ENCODE measurements at places on chromosomes 7 and 10. TPM values are rescaled to one million over a fixed set of nuclear protein-coding genes. Genes with fewer than 3 reads are reported as not detected.

MAGI2 gene
- 4.2 TPM for polyA plus RNA-seq

OR2A7 gene
- polyA plus RNA-seq, result 1.1 TPM

FRMD4A gene
- 35.1 TPM for polyA plus RNA-seq

ADAMTS14 gene
- polyA plus RNA-seq, result 24.6 TPM

ASAH2 gene
- polyA plus RNA-seq, result 0.23 TPM

RHOBTB1 gene
- 21.3 TPM for polyA plus RNA-seq

DNA sequence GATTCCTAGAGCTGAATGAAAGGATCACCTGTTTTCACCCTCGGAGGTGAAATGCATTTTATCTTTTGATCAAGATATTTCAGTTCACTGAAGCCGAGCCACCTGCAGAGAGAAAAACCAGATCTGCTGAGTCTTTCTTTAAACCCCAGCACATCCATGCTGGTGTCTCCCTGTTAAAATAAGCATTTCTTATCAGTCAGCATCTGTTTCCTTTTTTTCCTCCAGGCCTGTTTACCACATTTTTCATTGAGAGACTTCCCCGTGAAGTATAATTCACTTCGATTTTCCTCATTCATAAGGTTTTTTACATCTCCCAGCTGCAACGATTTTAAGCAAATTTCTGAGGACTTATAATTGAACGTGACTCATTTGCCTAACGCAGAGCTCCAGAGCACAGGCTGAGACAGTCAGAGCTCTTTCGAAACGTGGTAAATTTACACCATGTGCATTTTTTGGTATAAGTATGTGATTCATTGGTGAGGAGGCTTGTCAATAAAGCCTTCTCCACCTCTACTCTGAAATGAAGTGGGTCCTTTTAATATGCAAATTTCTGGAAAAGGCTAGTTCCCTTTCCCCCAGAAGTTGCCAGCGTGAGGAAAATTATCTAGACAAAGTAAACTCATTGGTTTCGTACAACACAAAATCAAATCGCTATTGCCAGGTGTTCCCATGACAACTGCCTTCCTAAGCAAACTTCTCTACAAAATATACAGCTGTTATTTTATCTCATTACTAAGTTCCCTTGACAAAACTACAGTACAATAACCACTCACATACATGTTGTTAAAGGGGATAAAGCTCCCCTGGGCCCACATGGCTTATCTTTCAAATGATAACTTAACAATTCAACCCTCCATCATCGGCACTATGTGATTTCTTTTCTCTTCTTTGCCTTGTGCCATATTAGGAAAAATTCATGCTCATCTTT lies 374.8 kb upstream of the AKR1E2 start:
- no peak for DNase-seq

- DNase-seq, result no peak
These were observed 6.5 kb downstream of the DIP2C start for GRCh38 chr10:682931-683447.

GRCh38 chr10:7734821-7735220 lies 31.7 kb downstream of the ITIH2 start:
- no peak for DNase-seq

DNA sequence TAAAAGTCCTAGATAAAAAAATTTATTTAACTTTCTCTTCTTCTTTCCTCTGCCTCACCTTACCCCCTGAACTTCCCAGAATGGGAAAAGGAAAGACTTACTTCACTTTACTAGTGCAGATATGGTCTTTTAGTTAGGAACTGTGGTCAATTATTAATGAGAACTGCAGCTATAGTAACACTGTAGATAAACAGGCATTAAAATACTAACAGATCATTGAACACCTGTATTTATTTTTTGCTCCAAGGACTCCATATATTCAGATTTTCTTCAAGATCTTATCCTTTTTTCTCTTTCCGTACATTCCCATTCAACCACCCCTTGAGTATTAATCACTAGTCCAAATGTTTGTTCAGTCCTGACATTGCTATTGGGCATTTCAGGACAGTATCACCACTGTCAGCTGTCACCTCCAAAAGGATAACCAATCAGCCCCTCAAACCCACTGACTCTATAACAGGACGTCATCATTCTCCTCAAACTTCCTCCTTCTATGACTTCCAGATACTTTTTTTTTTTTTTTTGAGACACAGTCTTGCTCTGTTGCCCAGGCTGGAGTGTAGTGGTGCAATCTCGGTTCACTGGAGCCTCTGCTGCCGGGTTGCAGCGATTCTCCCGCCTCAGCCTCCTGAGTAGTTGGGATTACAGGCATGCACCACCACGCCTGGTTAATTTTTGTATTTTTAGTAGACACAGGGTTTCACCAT lies 4.2 kb downstream of the CPVL start:
- no peak for DNase-seq

DNA sequence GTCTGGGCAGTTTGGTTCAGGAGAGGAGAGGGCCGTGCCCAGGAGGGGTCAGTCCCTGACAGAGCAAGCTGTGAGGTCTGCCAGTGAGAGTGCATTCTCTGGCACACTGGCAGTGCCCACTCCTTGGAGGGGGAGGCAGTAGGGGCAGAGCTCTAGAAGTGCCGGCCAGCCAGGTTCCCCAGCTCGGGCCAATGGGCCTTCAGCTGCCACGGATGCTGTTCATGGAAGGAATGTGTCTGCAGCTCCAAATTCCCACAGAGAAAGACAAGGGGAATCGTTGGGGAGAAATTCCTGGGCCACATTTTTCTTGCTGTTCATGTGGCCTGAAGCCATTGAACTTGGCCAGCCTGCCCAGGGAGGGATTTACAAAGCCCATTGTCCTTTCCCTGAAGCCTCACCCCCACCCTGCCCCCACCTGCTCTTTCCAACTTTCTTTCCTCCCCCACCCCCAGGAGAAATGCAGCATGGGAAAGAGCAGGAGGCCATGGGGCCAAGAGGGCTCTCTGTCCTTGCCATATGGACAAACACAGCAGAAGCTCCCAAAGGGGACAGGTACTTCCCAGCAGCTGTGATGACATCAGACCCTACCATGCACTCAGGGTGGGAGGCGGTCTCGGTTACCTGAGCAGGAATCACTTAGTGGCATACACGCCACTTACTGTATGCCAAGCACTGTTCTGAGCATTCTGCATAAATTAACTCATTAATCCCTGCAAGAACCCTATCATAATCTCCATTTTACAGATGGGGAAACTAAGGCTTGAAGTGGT lies 70.7 kb downstream of the ARHGAP22 start:
- DNase-seq, result peak; percentile 52

DNA sequence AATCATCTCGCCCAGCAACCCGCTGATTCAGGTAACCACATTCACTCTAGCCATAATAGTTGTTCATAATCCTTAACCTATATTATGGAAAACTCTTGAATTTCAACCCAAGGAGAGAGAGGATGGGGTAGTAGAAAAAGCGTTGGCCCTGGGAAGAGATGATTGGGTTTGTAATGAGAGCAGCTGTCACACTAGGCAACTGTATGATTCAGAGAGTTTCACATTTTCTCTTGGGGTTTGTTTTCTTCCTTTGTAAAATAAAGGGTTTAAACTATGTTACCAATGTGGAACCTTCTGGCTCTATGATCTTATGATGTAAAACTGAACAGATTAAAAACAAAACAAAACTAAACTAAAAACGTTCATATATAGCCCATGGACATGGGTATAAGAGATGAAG lies 705.2 kb upstream of the IGFBP3 start:
- no peak for DNase-seq

- no peak for DNase-seq
These were observed 6.6 kb downstream of the PILRB start for GRCh38 chr7:100364480-100364879.

DNA sequence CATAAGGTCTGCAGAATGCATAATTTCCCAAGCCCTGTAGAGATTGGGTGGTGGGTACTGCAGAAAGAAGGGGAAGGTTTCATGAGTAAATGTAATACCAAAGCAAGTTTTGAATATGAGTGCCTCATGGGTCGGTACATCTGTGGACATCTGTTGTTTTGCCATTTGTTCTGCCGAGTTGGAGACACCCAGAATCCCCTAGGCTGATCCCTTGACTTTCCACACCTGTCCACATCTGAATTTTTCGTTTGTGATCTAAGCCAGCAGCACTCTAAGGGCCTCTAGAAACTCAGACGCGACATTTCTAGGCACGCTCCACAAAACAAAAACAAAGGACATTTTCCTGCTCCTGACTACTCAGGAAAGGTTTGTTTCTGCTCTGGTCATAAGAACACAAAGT lies 11.7 kb upstream of the SLF2 start:
- DNase-seq, result no peak

DNA sequence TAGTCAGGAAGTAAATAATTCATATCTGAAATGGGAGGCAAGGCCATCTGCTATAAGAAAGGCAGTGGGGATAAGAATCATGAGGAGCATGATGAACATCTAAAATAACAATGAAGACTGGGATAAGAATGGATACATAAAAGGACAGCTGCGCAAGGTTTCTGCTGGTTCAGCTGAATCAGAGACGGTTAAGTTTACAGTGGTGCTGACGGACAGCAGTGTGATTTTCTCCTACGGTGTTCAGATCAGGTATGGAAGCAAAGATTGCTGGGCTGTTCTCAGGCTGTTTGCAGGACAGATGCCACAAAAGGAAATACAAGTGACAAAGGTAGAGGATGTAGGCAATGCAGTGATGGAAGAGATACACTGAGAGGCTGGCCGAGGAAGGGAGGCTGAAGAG lies 8.4 kb downstream of the CYCS start:
- DNase-seq, result no peak

- DNase-seq, result no peak
These were observed 204.7 kb downstream of the KMT2C start for GRCh38 chr7:152231089-152231488.

GRCh38 chr7:112938863-112939573 lies 147.6 kb downstream of the GPR85 start:
- peak; percentile 12 for DNase-seq

All from hindlimb muscle (tissue), 1 donor.